ENCODE measurements at places on chromosomes 4 and X.

DNA sequence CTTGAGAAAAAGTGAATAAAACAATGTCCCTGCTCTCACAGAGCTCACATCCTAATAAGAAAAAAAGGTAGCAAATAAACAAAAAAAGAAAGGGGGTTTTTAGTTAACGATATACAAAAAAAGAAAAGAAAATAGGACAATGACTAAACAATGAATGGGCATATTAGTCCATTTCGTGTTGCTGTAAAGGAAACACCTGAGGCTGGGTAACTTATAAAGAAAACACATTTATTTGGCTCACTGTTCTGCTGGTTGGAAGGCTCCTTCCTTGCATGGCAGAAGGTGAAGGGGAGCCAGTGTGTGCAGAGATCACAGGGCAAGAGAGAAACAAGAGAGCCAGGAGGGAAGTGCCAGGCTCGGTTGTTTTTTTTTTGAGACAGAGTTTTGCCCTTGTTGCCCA lies 4.7 kb upstream of the KLF3 start:
- no peak for DNase-seq

- DNase-seq = no peak
Measured at GRCh38 chrX:137563681-137564651, 2.0 kb upstream of the ZIC3 start.

- DNase-seq = no peak
Measured at GRCh38 chr4:36872679-36873078, 371.9 kb upstream of the NWD2 start.

GRCh38 chr4:21544415-21544814 lies 404.2 kb downstream of the KCNIP4 start:
- no peak for DNase-seq

- no peak for DNase-seq
Measured at GRCh38 chr4:67580577-67580976, 22.1 kb downstream of the STAP1 start.

- DNase-seq = no peak
Measured at GRCh38 chr4:180058691-180059215, 2184.4 kb upstream of the TENM3 start.

DNA sequence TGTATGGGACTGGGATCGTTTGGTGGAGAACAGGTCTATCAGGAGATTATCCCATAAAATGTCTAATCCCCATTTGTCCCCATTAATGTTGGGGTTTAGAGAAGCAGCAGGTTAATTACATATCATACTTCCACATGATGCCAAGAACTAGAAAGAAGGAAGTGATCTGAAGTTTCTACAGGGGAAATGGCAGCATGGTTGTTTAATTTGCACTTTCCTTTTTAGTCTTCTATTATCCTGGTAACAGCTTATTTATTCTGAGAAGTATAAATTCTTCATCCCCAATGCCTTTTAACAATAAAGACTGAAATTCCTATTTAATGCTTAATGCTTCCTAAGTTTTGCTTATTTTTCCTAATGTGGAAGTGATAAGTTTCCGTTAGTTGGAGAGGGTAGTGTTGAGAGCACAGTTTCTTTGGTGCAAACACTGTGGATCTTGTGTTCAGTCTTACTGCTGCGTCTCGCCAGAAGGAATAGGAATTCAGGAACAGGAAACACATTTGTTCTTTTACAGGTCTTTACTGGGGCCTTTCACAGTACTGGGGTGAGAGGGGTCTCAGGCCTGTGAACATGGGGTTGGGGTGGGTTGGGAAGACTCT lies 59.5 kb upstream of the TADA2B start:
- DNase-seq = no peak

- DNase-seq = no peak
Measured at GRCh38 chr4:117429506-117429905, 344.1 kb upstream of the TRAM1L1 start.

DNA sequence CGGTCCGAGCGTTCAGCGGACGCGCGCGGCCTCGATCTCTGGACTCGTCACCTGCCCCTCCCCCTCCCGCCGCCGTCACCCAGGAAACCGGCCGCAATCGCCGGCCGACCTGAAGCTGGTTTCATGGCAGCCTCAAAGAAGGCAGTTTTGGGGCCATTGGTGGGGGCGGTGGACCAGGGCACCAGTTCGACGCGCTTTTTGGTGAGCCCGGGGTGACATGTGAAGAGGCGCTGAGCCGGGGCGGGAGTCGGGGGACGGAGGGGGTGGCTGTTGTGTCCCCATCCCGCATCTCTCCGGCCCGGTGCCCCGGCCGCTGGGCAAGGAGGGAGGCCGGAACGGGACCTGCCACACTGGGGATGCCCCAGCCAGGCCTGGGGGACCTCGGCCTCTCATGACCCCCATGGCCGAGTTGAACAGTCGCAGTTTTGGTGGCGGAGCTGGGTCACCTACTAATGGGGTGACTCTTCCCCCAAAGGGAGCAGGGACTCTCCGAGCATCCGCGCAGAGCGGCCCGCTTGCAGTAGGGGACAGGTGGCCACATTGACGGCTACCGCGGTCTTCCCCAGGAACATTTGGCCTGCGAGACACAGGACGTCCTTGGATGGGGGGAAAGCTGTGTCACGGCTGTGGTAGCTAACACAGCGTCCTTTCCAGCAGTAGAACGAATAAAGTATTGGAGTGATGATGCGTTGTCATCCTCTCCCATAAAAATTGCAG lies at the start of gene GK:
Gene GK (plus strand): TSS at position 9 of the 717 bp plus-strand sequence. CDS start 115 bp downstream, at position 124.
- DNase-seq = peak; percentile 58

- no peak for DNase-seq
Measured at GRCh38 chr4:153191795-153192363, 12.4 kb upstream of the TRIM2 start.

DNA sequence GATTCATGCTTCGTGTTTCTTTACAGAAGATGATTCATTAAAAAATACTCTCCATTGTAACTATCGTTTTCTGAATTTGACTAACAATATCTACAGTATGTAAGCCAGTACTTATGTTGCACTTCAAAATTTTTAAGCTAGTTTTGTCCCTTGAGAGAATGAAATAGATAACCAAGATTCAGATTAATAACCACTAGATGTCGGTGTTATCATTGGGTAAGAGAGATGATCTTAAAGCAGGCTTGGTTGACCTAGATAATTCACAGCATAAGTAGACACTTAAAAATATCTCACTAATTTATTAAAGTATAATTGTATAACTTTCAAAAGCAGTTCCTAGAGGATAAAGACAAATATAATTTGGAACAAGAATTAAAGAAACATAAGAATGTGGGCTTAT lies 430.9 kb downstream of the C4orf33 start:
- no peak for DNase-seq
